ENCODE measurements at places on chromosomes 3 and 15.
A peak's percentile ranks its signal among the peaks of the same experiment; 100 is the strongest.

DNA sequence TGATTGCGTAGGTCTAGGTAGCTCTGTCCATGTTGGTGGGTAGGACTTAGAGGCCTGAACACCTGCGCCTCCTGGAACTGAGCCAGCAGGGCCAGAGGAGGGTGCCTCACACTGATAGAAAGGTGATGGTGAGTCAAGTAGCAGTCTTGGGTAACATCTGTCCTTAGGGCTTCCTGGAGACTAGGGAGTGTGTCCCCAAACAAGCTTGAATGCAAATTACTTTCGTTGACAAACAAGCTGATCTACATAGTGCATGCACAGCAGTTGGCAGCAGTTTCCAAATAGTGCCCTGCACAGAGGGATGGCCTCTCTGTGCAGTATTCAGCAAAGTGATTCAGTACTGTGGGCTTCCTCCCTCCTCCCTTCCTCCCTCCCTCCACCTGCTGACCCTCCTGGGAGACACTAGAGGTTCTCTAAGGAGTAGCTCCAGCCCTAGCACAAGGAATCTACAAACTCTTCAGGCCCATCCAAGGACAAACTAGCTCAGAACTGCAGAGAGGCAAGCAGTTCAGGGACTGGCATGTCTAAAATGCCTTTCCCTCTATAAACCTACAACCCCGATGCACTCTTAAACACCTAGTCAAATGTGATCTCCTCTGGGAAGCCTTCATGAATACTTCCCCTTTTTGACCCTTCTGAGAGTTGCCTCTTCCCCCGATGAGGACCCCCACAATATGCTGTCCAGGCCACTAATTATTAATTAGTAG is 61.0 kb downstream of the TLE3 start:
- no peak for DNase-seq

- peak; percentile 85 for DNase-seq
Measured at GRCh38 chr3:184250167-184250828, 826 bp downstream of the EEF1AKMT4 start.

- no peak for DNase-seq
Measured at GRCh38 chr3:141849056-141849815, 27.2 kb upstream of the ATP1B3 start.

DNA sequence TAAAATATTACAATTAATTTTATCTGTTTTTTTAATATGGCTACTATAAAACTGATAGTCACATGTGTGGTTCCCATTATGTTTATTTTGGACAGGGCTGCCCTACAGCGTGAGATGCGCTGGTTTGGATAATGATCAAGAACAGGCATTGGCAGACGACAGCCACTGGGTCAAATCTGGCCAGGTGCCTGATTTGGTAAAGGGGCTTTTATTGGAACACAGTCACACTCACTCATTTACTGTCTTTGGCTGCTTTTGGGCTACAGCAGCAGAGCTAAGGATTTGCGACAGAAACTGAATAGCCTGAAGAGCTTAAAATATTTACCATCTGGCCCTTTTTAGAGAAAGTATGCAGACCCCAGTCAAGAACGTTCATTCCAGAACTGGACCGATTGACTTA is 724.2 kb upstream of the CFAP20DC start:
- DNase-seq = no peak

- DNase-seq = no peak
Measured at GRCh38 chr3:182122779-182123178, 411.1 kb downstream of the SOX2 start.

DNA sequence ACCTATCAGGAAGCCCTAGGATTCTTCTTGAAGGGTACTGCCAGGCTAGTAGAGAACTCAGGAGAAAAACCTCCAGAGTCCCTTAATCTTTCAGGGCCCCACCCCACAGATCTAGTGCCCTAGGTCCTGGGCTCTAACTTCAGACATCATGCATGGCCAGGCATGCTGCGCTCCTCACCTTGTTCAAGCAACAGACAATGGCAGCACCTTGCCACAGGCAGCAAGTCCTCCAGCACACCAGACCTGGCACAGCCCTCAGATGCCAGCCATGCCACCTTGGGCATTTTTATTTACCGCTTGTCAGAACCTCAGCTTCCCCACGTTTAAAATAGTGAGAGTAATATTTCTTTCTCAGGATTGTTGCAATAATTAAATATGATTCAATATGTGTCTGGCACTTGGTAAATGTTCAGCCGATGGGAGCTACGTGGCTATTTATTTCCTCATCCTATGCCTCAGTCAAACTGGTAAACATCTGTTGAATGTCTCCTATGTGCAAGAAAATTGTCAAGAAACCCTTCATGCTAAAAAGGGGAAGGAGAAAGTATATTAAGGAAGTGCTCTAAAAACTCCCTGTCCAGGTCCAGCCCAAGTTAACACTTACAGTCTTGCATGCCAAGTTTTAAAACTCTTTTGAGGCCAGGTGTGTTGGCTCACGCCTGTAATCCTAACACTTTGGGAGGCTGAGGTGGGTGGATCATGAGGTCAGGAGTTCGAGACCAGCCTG is 14.5 kb upstream of the CCR1 start:
- DNase-seq = no peak

Data from activated T-helper 1 cell treated with anti-CD3 and anti-CD28 coated beads, Interleukin-12 subunit alpha, Interleukin-12 subunit beta, Interleukin-2, Interleukin-4 antibody, amounts not matched to agents 30 ng/mL and 10 ng/mL and 1 ng/mL, durations not matched to agents 14 hours and 24 hours and 36 hours (primary cell).